ENCODE measurements at places on chromosomes 16 and 17.

GRCh38 chr17:12789075-12789480, 220 bp upstream of the ARHGAP44 start:
- no peak for DNase-seq

DNA sequence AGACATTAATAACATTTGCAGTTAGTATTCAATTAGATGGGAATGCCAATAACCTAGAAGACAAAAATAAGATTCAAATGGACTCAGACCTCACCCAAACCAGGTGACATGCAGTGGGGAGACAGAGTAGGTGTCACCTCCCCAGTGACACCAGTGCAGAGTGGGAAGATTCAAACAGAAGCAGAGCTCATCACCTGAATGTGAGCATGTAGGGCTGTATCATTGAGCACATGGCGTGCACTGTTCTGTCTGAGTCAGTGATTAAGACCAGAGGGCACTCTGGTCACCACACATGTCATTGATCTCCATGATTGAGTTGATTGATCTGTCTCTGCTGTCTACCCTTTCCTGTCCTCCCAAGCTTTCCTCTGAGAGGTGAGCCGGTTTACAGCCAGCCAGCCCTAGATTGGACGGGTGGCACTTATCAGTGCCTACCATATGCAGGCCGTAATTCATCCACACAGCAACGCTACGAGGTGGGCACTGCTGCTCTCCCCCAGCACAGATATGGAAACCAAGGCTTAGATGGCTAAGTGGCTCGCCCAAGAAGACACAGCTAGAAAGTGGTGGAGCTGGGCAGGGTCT, 34.0 kb downstream of the RHBDL3 start:
- DNase-seq = peak; percentile 85

- DNase-seq = no peak
These were observed 102.7 kb upstream of the NOL11 start for GRCh38 chr17:67615011-67615561.

- DNase-seq = no peak
These were observed 178.1 kb upstream of the CCL2 start for GRCh38 chr17:34076743-34077631.

- DNase-seq = no peak
These were observed 1.6 kb downstream of the UBE2Z start for GRCh38 chr17:48909783-48910182.
